ENCODE measurements at places on chromosomes 16 and 17.
A peak's percentile ranks its signal among the peaks of the same experiment; 100 is the strongest.

GRCh38 chr17:73311428-73311780 lies 397 bp downstream of the CDC42EP4 start:
- DNase-seq = no peak

DNA sequence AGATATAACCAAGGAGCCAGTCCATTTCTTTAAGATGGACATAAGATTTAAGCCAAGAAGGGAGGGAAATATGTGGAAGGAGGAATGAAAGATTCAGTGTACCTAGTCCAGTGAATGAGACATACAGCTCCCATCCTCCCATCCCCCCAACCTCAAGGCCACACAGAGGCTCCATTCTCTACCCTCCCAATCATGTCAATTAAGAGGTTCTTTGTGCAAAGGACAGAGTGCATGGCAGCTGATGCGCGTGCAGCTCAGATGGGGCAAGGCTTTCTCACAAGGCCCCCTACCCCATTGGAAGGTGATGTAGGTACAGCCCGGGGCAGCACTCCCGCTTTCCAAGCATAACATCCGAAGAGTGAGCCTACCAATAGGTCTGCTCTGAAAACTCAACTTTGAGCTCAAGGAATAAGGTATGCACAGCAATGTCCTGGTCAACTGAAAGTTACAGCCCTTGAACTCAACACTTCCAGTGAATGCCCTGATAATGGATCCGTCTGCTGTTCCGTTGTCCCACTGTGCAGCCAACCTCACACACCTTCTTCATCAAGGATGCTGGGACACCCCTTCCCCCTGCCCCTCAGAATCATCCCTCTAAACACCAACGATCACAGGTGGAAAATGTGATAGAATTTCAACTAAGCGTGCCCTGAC lies 458.1 kb downstream of the SOX9 start:
- DNase-seq = no peak

DNA sequence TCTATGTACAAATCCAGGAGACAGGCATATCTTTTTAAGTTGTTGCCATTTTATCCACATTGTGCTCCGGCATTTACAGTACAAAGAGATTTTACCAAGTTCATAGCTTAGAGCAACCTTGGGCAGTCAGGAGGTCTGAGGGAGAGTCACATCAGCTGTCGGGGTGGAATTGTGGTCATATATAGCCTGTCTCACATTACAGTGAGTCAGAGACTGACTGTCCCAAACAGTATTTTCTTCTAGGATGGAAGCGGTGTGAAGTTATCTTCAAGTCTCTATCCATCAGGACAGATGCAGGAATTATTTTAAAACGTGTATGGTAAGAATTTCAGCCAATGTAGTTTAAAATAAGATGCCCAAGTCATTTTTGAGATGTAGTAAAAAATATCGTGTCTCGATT lies 53.0 kb downstream of the GPRC5B start:
- peak; percentile 48 for DNase-seq

DNA sequence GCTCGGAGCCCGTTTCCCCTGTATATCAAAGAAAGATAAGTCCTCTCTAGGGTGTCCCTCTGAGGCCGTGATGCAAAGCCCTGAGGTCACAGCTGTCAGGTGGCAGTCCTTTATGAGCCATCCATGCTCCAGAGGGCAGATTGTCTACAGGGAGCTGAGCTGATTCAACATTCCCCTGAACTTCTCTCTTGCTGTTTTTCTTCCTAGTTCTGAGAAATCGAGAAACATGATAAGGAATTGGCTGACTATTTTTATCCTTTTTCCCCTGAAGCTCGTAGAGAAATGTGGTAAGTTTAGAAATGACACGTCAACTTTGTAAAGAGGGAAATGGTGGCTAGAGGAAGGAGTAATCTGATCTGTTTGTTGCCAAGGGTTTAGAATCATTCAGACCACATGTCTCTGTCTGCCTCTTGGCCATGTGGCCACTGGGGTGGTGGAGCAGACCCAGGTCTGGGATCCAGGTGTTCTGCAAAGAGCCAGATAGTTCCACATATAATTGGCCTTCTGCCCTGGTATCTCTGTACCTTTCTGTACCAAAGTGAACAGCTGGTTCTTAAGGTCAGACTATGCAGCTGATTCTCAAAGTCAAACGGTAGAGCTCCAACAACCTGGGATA lies 3.5 kb downstream of the CTNS start:
- DNase-seq = peak; percentile 64

- no peak for DNase-seq
Measured at GRCh38 chr16:73616166-73616753, 568.3 kb upstream of the ZFHX3 start.

- DNase-seq = no peak
Measured at GRCh38 chr17:17824119-17824782, 12.5 kb downstream of the SREBF1 start.

GRCh38 chr17:19937522-19937921 lies 40.1 kb downstream of the AKAP10 start:
- no peak for DNase-seq

DNA sequence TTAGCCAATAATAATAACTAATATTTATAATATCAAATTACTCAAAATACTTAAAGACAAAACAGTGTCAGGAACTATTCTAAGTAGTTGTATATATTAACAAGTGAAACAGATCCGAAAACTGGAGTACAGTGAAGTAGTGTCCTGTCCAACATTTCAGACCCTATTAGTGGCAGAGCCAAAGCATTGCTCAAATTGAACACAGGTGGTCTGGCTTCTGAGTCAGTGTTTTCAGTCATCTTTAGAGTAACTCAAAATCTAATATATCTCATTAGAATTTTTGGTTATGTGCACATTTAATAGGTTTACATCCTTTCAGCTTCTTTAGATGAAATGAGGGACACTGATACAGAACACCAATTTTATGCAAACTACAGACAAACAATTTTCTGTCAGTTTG lies 652.5 kb downstream of the CDH11 start:
- no peak for DNase-seq

- DNase-seq = no peak
Measured at GRCh38 chr16:24023621-24024020, 187.8 kb downstream of the PRKCB start.

Measured in endothelial cell of umbilical vein (primary cell).